ENCODE measurements at places on chromosomes 13 and 19.

GRCh38 chr19:39858541-39858940 is 12.4 kb upstream of the FBL start:
- no peak for DNase-seq

- DNase-seq = no peak
Measured at GRCh38 chr19:51327066-51328001, 14.6 kb downstream of the VSIG10L start.

GRCh38 chr19:45676851-45677263 is 8.8 kb downstream of the GIPR start:
- DNase-seq = no peak

GRCh38 chr19:1758959-1759903 is 5.9 kb downstream of the ONECUT3 start:
- no peak for DNase-seq

DNA sequence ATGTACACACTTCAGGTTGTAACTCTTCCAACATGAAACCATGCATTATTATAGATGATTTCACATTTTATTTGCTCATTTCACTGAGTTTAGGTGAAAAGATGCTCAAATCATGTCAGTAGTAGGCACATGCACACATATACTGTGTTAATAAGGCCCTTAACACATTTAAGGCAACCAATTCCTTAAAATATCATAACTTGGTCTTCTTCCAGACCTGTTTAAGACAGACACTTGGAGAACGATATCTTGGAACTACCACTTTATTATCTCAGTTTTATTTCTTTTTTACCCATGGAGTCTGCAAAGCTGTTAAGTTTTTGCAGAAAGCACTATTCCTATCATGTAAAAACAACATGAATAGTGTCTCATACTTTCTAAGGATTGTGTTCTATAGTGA is 395.2 kb upstream of the MIR17HG start:
- DNase-seq = no peak

GRCh38 chr19:40279120-40279551 is 6.0 kb downstream of the AKT2 start:
- no peak for DNase-seq

GRCh38 chr19:7597689-7598088 is 2.0 kb downstream of the CAMSAP3 start:
- DNase-seq = no peak

GRCh38 chr13:39038569-39039030 is 344 bp downstream of the NHLRC3 start:
- peak; percentile 12 for DNase-seq
